Glutamatergic neuron (in vitro differentiated cells): ENCODE measurements at places on chromosomes 4 and X.

GRCh38 chr4:84952776-84953175, 13.7 kb downstream of the WDFY3 start:
- no peak for DNase-seq

DNA sequence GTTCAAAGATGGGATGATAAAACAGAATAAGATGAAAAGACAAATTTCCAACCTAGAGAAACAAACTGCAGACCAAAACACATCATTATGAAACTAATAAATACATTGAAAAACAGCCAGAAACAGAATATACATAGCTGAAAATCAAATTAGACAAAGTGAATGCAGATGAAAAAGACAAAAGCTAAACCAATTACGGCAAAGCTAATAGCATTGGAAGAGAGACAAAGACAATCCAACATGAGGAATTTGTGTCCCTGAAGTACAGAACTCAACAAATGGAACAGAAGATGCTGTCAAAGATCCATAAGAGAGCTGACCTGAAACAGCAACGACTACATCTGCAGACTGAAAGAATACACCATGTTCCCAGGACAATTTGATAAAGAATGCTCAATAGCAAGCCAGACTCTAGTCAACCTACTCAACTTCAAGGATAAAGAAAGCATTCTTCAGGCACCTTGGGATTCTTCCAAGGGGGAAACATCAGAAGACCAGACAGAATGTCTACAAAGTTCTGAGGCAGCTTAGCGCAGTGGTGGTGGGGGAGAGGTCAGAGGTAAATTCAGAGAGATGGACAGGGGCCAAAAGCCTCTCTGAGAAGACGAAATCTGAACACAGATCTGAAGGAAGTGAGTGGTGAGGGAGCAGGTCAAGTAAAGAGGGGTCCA, 27.4 kb upstream of the IRAK1 start:
- no peak for DNase-seq

DNA sequence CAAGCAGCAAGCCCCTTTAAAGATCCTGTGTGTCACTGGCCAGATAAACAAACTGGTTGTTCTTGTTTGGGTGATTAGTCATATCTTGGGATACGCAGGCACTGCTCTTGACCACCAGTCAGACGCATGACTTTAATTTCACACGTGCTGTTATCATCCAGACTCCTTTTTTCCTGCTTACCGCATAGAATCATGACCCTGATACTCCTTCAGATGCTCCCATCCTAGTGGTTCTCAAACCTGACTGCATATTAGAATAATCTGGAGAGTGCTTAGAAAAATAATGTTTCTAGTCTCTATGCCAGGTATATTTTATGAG, 78.8 kb downstream of the CLDN22 start:
- no peak for DNase-seq

GRCh38 chr4:15238720-15239119, 189.1 kb upstream of the C1QTNF7 start:
- DNase-seq: peak; percentile 27

- peak; percentile 83 for DNase-seq
These were observed 21.8 kb downstream of the HAUS3 start for GRCh38 chr4:2220016-2220630.

DNA sequence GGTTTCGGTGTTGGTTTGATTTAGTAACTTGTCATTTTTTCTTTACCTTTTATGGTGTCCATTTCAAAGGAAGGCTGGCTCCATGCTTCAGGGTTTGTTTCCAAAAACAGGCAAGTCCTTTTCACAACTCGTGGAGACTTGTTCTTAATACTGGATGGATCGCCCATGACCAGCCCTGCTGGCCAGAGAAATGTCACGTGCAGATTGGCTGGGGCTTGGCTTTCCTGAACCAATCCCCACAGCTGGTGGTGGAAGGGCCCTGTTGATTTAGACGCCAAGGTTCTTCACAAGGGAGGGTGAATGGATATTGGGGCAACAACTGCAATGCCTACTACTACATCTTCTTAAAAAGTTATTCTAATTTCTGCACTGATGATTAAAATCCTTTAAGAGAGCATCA, 92.6 kb downstream of the SHROOM3 start:
- DNase-seq: no peak

DNA sequence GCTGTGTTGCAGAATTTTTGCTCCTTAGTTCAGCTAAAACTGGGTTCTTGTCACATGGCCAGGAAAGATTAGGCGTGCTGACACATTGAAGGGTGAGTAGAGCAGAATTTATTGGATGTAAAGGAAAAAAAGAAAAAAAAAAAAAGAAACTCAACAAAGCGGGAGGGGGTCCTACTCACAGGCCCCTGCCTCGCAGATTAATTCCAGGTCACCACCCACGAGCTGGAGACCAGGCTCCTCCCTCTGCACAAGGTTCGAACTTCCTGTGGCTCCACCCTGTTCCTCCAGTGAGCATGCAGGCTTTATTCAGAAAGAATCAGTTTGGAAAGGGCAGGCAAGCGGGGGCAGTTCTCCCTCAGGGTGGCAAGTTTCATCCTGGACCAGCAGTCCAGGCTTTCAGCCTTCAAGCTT, 17.1 kb downstream of the MGST2 start:
- no peak for DNase-seq

DNA sequence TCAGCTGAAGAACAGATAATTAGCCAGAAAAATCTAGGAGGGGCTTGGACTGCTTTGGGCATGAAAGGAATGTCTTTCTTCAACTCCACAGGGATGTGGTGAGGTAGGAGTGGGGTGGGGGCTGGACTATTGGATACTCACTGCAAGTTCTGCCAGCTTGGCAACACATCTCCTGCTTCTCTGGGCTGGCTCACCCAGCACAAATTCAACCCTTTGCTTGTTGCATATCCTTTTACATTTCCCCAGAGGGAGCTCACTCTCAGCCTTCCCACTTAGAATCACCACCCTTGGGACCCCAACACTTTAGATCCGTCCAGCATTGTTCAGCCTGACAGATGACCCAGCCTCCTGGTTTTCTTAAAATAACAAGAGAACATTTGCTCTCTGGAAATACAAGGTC, 120.6 kb downstream of the KDR start:
- no peak for DNase-seq

GRCh38 chrX:104902070-104902469, 318.4 kb downstream of the TEX13A start:
- no peak for DNase-seq

- DNase-seq: no peak
These were observed 151.7 kb upstream of the CPEB2 start for GRCh38 chr4:14850455-14851097.

DNA sequence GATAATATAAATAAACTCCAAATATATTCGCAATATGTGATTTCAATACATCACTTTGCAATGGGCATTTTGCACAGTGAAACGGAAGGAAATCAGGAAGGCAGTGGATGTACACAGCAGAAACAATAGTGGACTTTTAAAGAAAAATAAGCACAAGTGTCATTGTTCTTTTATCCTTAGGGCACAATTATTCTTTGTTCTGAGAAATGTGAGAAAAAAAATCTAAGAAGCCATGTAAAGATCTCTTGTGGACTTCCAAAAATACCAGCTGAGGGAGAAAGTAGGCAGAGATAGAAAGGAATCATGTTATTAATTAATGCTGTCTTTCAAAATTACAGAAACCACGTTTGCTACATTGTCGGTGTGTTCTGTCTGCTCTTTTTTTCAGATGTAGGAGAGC, 17.6 kb upstream of the PRRG1 start:
- no peak for DNase-seq

DNA sequence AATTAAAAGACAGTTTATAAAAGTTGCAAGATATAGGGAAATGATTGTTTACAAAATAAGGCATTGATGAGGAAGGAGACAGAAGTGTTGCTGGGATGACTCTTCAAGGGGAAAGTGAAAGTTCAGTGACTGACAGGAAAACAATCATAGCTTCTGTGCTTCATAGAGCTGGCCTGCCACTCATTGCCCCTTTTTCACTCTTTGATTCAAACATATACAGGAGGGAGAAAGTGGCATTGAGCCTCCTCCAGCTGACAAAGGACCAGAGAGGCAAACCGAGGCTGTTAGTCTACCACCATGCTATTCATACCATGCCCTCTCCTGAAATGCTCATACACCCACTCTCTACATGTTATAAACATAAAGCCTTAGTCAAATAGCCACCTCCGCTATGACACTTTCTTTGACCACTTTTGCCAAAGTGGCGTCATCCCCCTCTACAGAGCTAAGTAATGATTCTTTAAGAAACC, 79.2 kb upstream of the ATOH1 start:
- DNase-seq: no peak

DNA sequence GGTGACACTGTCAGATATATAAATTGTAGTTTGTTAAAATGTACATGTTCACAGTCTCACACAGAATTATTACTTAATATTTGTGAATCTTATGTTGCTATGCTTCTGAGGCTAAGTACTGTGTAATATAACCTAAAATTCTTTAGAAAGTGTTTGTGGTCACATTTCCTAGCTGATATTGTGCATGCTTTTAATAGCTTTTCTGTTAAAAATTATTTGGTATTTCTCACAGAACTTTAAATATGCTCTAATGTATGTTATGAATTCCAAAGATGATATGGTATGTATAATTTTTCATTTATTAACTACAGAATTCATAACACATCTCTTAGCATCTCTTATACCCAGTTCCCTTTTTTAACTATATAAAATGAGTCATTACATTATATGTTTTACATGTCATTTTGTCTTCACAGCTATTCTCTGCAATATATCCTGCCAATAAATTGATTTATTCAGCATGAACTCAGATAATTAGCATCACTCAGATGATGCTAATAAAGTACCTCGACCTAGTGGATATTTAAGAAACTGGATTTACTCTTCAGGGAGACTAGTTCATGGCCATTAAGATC, 9.3 kb downstream of the PTPN13 start:
- DNase-seq: no peak

- peak; percentile 69 for DNase-seq
These were observed 2.0 kb upstream of the SPP1 start for GRCh38 chr4:87973283-87974169.

GRCh38 chrX:68842781-68843581, 14.2 kb downstream of the EFNB1 start:
- no peak for DNase-seq

DNA sequence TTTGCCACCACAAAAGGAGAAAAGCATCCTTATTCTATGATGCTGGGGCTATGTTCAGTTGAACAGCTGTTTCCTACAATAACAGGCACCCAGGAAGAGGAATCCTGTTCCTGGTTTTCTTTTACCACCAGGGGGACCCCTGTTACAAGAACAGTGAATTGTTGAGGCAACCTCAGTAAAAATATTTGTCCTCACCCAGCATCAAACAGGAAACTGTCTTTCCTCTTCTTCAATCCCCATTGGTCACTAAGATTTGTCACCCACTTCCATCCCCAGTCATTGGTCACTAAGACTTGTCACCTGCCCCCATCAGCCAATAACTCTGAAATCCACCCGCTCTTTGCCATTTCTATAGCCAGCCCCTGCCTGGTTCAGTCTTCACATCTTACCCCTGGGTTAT, 143.5 kb upstream of the GALNT7 start:
- peak; percentile 22 for DNase-seq

- no peak for DNase-seq
These were observed 329.6 kb upstream of the NDST3 start for GRCh38 chr4:117704721-117705120.

DNA sequence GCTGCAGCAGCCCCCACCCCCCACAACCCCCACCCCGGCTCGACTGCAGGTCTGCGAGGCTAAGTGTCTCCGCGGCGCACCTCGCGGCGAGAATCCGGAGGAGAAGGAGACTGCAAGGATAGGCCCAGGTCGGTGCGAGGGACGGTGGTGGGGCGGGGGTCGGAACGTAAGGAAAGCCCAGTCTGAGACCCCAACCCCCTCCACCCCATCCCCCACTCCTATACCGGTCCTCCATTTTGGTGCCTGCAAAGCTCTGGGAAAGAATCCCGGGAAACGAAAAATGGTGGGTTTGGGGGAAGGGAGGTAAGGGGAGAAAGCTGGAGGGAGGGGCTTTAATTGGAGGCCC, 614 bp downstream of the BEX3 start:
- DNase-seq: peak; percentile 39

GRCh38 chr4:145301386-145302080, 121.1 kb upstream of the OTUD4 start:
- no peak for DNase-seq

GRCh38 chr4:143054971-143055370, 129.7 kb upstream of the USP38 start:
- DNase-seq: no peak
